ENCODE measurements at places on chromosomes 16 and 17.

DNA sequence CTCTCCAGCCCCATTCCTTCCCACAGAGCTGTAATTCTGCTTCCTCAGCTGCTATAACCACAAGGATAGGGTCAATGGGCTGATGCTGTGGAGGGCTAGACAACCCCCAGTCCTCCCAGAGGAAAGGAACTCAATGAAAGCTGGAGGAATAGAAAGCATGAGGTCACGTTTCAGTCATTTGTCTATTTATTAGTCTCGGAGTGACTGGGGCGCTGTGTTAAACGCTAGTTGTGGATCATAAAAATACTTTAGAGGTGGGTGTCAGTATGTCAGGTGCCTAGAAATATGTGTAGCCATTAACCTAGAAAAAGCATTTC, 787 bp upstream of the CCL3L1 start:
- DNase-seq: no peak

DNA sequence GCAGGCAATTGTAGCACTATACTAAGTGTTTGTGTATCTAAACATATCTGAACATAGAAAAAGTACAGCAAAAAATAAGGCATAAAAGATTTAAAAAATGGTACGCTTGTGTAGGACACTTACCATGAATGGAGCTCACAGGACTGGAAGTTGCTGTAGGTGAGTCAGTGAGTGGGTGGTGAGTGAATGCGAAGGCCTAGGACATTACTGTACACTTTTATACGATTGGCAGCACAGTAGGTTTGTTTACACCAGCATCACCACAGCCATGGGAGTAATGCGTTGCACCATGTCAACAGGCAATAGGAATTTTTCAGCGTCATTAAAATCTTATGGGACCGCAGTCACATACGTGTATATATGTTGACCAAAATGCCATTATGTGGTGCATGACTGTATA, 45.6 kb downstream of the DNAH9 start:
- no peak for DNase-seq

DNA sequence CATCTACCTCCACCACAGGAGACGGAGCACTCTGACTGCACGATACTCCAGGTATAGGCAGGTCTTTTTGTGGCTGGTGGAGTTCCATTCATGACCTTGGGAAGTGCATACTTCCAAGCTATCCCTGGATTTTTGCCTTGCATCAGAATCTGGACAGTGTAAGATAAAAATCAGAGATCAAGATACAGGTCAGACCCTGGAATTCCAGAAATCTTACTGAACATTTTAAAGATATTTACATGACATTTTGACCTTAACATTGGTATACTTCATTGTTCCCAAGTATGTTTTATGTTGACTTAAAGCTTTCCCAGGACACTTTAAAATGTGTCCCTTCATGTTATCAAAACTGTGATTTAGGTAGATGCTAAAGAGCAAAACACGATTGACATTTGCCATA, 101.0 kb downstream of the SYCE1L start:
- no peak for DNase-seq

GRCh38 chr17:32256701-32257019, 9.0 kb upstream of the RHBDL3 start:
- no peak for DNase-seq

- DNase-seq: no peak
Measured at GRCh38 chr17:43679911-43680310, 18.2 kb upstream of the MEOX1 start.

GRCh38 chr17:36602924-36603384, 1.6 kb downstream of the MRM1 start:
- DNase-seq: peak; percentile 69

DNA sequence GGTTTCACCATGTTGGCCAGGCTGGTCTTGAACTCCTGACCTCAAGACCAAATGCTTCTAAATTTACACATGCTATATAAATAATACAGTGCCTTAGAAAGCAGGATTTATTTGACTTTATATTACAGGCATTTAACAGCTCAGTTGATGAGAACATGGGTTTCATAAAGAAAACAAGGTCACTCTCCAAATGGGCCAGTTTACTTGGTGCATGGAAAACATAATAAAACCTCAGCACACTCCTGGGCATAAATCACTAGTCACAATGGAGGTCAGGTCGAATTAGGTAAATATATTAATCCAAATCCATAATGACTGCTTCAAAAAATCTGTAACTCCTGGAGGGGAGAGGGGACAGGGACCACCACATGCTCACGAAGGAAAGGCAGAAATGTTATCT, 24.5 kb downstream of the APPBP2 start:
- DNase-seq: no peak

- no peak for DNase-seq
Measured at GRCh38 chr17:8377422-8377821, 918 bp upstream of the KRABD2 start.

DNA sequence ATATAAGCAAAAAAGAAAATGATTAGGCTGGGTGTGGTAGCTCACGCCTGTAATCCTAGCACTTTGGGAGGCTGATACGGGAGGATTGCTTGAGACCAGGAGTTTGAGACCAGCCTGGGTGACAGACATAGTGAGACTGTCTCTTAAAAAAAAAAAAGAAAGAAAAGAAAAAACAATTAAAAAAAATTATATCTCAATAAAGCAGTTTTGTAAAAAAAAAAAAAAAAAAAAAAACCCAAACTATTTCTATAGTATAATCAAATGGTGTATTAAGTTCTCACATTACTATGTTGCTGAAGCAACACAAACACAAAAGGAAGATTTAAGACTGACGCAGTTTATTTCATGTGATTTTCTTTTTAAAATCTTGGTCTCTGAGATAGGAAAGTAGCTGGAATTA, 140.5 kb downstream of the TRIM37 start:
- no peak for DNase-seq

DNA sequence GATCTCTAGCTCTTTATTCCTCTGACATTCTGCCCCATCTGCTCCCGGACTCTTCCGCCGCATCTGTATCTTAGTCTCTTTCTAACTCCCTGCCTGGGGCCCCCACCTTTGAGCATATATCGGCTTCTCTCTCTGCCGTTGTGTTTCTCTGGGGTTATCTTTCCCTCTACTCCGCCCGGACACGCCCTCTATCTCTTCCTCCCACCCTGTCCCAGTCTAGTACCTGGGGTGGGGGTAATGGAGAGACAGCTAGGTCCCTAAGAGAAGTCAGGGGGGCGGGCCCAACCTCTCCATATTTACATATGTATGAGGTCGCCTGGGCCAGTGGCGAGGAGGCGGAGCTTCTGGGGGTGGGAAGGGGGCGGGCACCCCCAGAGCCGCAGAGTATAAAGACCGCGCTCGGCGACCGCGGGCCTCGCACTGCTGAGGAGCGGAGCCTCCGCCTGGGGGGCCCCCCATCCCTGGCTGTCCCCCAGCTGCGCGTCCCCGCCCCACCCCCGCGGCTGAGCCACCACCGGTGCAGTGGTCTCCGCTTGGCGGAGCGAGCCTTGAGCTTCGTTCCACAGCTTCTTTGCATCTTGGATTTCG, at the start of gene ATP1B2:
ATP1B2 (plus strand) TSS at position 418 of the 588 bp plus-strand sequence. CDS start 593 bp downstream, outside the sequence.
- DNase-seq: no peak

DNA sequence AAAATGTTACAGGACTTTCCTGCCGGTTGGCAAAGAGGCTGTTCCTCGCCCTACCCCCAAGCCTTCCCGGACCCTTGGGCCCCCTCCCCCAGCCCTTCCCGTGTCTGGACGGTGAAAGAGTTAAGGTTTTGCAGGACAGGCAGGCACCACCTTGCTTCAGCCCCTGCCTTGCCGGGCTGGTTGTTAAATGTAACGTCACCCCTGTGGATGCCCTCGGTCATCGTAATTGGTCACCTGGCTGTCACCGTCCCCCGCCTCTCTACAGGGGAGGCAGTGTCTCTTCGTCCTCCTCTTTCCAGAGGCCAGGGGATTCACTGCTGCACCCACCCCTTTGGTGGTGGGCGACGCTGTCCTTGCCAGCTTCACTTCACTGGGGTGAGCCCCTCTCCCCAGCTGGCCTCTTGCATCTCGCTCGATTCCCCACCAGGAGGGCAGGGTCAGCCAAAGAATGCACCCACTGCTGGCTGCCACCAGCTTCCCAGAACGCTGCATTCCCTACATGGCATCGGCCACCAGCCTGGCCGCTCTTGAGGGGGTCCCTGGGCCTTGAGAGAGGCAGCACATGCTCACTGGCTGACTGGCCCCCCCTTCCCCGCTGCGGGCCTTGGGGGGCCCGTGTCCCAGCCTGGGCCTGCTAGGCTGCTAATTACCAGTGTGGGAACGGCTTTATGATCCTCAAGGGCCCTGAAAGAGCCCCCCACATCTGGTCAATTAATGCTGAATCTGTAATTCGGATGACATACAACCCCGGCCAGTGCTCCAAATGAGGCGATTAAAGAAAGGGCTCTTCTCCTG, 25.2 kb upstream of the GSE1 start:
- DNase-seq: no peak

DNA sequence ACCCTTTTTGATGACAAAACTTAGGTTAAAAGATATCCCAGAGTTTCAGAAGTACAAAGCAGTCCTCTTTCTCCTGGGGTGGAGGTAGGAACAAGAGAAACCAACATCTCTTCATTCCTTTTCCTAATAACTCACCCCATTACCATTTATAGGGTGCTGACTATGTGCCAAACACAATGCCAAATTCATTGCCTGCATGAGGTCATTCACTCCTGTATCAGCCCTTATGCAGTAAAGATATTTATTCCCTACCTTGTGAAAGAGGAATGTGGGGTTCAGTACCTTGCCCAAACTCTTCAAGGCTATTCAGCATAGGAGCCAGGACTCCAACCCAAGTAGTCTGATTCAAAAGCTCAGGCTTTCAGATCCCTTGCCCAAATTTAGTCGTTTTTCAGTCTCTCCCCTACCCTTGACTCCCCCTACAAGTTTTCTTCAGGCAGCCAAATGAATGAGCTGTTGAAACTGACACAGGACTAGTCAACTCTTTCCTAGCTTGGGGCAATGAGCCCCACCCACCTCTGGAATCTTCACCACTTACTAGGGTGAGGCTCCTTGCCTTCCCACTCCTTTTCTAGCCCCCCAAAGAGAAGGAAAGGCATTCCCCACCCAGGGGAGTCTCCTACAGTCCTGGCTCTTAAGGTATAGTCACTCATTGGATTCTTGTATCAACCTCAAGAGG, 5.9 kb downstream of the KRT14 start:
- DNase-seq: no peak

GRCh38 chr16:24689128-24689527, 40.3 kb upstream of the TNRC6A start:
- DNase-seq: peak; percentile 48

- DNase-seq: no peak
Measured at GRCh38 chr17:2266045-2266864, 37.3 kb downstream of the SMG6 start.

- no peak for DNase-seq
Measured at GRCh38 chr17:56000411-56000810, 152.9 kb upstream of the ANKFN1 start.
